ENCODE measurements at places on chromosomes 16 and 17. TPM values are rescaled to one million over a fixed set of nuclear protein-coding genes. Genes with fewer than 3 reads are reported as not detected.

DNA sequence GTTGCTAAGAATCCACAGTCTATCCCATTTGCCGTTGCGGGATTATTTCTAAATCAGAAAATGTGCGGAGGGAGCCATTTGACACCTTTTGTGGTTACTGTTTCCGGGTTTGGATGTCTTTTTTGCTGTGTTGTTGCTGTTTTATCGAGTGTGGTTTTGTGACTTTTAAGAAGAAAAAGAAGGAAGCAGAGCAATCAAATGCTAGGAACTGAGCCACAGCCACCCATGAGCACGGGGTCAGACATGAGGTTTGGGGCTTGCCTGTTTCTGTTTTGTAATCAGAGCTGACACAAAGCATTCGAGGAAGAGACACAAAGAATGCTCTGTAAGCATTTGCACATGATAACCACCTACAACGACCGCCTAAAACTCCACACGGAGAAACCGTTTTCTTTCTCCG is 53.1 kb upstream of the CHMP6 start:
- DNase-seq, result peak; percentile 23
- no peaks in the 10 kb centered on the region for H3K27me3 ChIP-seq
- no peak overlapping the region for H3K4me3 ChIP-seq

GRCh38 chr16:635573-636205 is 416 bp downstream of the METTL26 start:
- no peaks in the 10 kb centered on the region for H3K27me3 ChIP-seq
- H3K4me1 ChIP-seq, result no peaks in the 10 kb centered on the region
- H3K27ac ChIP-seq, result peak overlapping the region; percentile 77

GRCh38 chr17:74603037-74603635 is 11.1 kb upstream of the CD300LD start:
- H3K27me3 ChIP-seq, result no peaks in the 10 kb centered on the region
- no peaks in the 10 kb centered on the region for H3K4me1 ChIP-seq
- DNase-seq, result no peak
- H3K4me3 ChIP-seq, result no peak overlapping the region

GRCh38 chr16:82178352-82178751 is 8.3 kb upstream of the MPHOSPH6 start:
- no peaks in the 10 kb centered on the region for H3K36me3 ChIP-seq
- H3K4me3 ChIP-seq, result no peak overlapping the region
- no peak overlapping the region for H3K27ac ChIP-seq
- H3K4me1 ChIP-seq, result no peaks in the 10 kb centered on the region
- DNase-seq, result no peak
- no peaks in the 10 kb centered on the region for H3K27me3 ChIP-seq

- H3K36me3 ChIP-seq, result no peaks in the 10 kb centered on the region
- no peaks in the 10 kb centered on the region for H3K27me3 ChIP-seq
- peak; percentile 36 for DNase-seq
- peak overlapping the region; percentile 70 for H3K4me3 ChIP-seq
Measured at GRCh38 chr17:47324224-47325020, 667 bp downstream of the EFCAB13 start.

GRCh38 chr16:81537721-81538561 is 93.3 kb downstream of the CMIP start:
- peaks cover 8% of the 10 kb centered on the region for H3K4me1 ChIP-seq
- H3K4me3 ChIP-seq, result no peak overlapping the region
- DNase-seq, result peak; percentile 72
- H3K27ac ChIP-seq, result no peak overlapping the region

DNA sequence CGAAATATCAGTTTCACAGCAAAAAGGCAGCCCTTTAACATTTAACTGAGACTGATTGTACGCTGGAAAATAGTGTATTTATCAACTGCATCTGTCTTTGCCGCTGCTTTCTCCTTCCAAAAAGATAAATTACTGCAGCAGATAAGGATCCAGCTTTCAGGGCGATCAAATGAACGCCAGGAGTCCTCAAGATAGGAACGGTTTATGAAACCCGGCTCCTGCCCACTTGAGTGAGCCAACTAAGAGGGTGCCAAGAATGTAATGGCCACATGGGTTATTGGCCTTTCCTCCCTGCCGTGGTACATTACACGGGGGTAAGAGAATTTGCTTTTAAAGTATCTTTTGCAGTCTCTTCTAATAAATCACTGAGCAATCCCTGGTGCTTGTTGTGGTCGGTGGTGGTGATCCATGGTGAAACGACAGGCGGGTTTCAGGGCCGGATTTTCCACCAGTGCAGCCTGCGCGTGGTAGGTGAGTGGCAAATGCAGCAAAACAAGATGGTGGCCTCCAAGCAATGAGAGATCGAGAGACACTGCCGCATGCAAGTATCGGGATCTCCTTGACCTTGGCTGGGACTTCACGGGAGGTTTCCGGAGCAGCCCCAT is 67.5 kb upstream of the IRX6 start:
- no peaks in the 10 kb centered on the region for H3K4me1 ChIP-seq
- H3K4me3 ChIP-seq, result no peak overlapping the region
- H3K27me3 ChIP-seq, result no peaks in the 10 kb centered on the region
- DNase-seq, result no peak
- no peaks in the 10 kb centered on the region for H3K36me3 ChIP-seq

- H3K36me3 ChIP-seq, result no peaks in the 10 kb centered on the region
- H3K4me1 ChIP-seq, result peaks cover 2% of the 10 kb centered on the region
- DNase-seq, result no peak
Measured at GRCh38 chr17:47736501-47737495, 3.8 kb downstream of the TBX21 start.

GRCh38 chr17:2444382-2444781 is 43.5 kb upstream of the MNT start:
- H3K27me3 ChIP-seq, result no peaks in the 10 kb centered on the region
- H3K36me3 ChIP-seq, result no peaks in the 10 kb centered on the region
- H3K4me3 ChIP-seq, result no peak overlapping the region
- H3K27ac ChIP-seq, result no peak overlapping the region
- no peak for DNase-seq

GRCh38 chr16:15704545-15704987 is 54.5 kb downstream of the NDE1 start:
- H3K27ac ChIP-seq, result no peak overlapping the region
- H3K36me3 ChIP-seq, result peaks cover 3% of the 10 kb centered on the region
- no peak overlapping the region for H3K4me3 ChIP-seq
- DNase-seq, result peak; percentile 79

DNA sequence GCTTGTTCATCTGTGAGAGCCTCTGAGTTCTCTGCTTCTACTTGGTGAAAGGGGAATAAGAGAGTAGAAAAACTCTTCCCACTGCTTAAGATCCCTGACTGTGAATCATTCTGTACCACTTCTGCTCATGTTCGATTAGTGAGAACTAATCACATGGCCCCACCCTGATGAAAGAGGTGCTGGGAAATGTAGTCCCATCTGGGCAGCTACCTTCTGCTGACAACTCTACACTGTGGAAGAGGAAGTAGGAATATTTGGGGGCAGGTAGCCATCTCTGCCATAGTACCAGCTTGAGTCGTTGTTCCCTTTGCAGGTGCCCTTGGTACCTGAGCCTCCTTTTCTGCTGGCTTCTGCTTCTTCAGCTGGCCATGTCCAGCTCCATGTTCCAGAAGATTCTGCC is 29.9 kb downstream of the NKD1 start:
- no peaks in the 10 kb centered on the region for H3K36me3 ChIP-seq
- no peaks in the 10 kb centered on the region for H3K4me1 ChIP-seq
- no peak overlapping the region for H3K27ac ChIP-seq
- peak; percentile 8 for DNase-seq
- H3K27me3 ChIP-seq, result no peaks in the 10 kb centered on the region
- H3K4me3 ChIP-seq, result no peak overlapping the region

DNA sequence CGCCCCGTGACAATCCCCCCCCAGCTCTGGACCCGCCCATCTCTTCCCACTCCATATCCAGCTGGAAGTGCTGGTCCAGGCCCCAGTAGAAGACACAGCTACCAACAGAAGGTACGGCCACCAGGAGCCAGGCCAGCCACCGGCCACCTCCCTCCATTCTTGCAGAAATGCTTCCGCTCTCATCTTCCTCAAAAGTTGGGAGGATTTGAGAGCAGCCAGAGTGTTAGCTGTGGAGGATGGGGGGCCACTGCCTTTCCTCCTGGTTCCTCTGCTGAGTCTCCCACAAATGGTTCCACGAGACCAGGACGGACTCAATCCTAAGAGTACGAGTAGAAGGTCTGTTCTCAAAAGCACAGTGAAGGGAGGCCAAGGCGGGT is 78.3 kb downstream of the GAS7 start:
- H3K4me1 ChIP-seq, result peaks cover 5% of the 10 kb centered on the region
- no peak overlapping the region for H3K27ac ChIP-seq
- H3K4me3 ChIP-seq, result no peak overlapping the region
- no peaks in the 10 kb centered on the region for H3K36me3 ChIP-seq
- no peak for DNase-seq
- no peaks in the 10 kb centered on the region for H3K27me3 ChIP-seq

DNA sequence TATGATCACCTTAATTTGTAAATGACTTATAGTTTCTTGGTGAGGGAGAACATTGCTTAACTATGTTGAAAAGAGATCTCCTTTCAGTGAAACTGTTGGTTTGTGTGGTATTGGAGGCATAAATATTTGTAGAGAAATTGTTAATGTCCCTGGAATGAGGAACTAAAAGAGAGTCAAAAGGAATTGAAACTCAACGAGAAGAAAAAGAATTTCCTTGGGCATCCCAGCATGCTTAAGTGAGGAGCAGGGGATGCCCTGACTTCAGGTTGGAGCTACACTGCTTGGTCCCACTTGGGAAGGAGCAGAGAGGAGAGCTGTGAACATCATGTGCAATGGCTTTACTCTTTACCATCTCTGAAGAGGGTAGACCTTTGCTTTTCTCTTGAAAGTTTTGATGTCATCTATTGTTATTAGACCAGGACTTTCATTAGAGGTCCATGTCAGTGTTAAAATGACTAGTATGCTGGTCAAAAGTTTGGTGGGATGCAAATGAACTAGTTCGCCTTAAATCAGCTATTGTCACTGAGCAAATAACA is 21.7 kb downstream of the KRT23 start:
- peaks cover 13% of the 10 kb centered on the region for H3K4me1 ChIP-seq
- no peaks in the 10 kb centered on the region for H3K36me3 ChIP-seq
- DNase-seq, result peak; percentile 26
- no peak overlapping the region for H3K4me3 ChIP-seq
- no peaks in the 10 kb centered on the region for H3K27me3 ChIP-seq

DNA sequence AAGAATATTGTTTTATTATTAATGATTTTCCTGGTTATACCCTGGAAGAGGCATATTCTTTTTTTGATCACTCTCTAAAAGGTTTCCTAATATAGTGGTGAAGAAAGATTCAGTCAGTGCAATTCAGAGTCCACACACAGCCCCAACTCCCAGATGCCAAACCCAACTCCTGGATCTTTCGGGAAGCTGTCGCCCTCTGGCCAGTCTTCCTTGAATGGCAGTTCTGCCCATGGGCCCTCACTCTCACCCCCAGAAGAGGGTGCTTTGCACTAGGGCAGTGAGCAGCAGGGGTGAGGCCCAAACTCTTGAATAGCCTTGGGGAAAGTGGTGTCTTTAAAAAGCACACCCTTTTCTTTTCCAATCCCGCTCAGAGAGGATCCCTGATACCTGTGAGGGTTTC is 11.0 kb downstream of the KRT32 start:
- H3K4me1 ChIP-seq, result no peaks in the 10 kb centered on the region
- no peaks in the 10 kb centered on the region for H3K36me3 ChIP-seq
- no peak for DNase-seq
- no peak overlapping the region for H3K4me3 ChIP-seq

DNA sequence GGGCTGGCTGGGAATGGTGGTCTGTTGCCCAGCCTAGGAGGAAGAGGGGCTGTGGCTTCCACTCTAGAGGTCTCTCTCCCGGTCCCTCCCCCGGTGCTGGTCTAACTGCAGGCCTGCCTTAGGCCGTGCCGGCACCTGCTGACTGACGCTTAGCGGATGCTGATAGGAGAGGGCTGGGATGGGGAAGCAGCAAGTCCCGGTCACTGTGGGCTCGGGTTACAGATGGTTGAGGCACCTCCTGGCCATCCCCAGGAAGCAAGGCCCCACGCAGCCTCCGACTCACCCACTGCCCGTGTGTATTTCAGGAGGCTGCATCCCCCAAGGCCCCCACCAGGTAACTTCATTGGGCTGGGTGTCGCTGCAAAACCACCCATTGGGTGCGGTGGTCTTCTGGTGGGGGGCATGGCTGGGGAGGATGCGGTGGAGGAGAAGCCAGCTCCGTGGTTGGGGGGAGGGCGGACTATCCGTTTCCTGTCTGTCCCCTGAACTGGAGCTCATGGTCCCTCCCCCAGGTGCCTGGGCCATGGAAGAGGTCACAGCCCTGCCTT is 278.9 kb downstream of the SEC14L1 start:
- no peak overlapping the region for H3K4me3 ChIP-seq
- peak overlapping the region; percentile 43 for H3K27ac ChIP-seq
- no peak for DNase-seq

- no peaks in the 10 kb centered on the region for H3K36me3 ChIP-seq
- H3K27ac ChIP-seq, result no peak overlapping the region
- DNase-seq, result no peak
- H3K4me3 ChIP-seq, result no peak overlapping the region
- peaks cover 5% of the 10 kb centered on the region for H3K4me1 ChIP-seq
Measured at GRCh38 chr17:62964506-62964905, 1.5 kb upstream of the TANC2 start.

DNA sequence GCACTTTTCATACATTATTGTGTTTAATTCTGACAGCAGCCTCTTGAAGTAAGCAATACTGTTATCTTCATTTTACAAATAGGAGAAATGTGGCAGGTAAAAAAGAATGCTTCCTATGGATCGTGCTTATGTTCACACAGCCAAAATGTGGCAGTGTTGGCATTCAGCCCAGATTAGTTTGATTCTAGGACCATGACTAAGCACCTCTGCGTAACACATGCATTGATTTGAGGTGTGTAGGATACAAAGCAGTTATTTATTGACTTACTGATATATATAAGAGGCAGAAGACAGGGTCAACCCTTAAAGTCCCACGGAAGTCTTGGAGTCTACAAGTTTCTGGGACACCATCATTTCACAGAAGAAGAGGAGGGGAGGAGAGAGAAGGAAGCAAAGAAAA is 1144.4 kb upstream of the GOT2 start:
- no peaks in the 10 kb centered on the region for H3K36me3 ChIP-seq
- DNase-seq, result peak; percentile 75

- no peaks in the 10 kb centered on the region for H3K4me1 ChIP-seq
- H3K27ac ChIP-seq, result no peak overlapping the region
- H3K36me3 ChIP-seq, result no peaks in the 10 kb centered on the region
- peak overlapping the region; percentile 46 for H3K4me3 ChIP-seq
- peaks cover 6% of the 10 kb centered on the region for H3K27me3 ChIP-seq
Measured at GRCh38 chr17:36721560-36722120, 120.3 kb downstream of the MRM1 start.

- no peaks in the 10 kb centered on the region for H3K27me3 ChIP-seq
- H3K27ac ChIP-seq, result no peak overlapping the region
- no peaks in the 10 kb centered on the region for H3K36me3 ChIP-seq
Measured at GRCh38 chr16:71501547-71501946, 12.4 kb upstream of the ZNF19 start.

- peaks cover 4% of the 10 kb centered on the region for H3K4me1 ChIP-seq
- no peak overlapping the region for H3K4me3 ChIP-seq
Measured at GRCh38 chr16:72999541-73000019, 48.3 kb downstream of the ZFHX3 start.

The CETP gene
- not detected for total RNA-seq

The CDIP1 gene
- 4.9 TPM for total RNA-seq

The NME3 gene
- 69.7 TPM for total RNA-seq

The PIK3R6 gene
- total RNA-seq, result not detected

The KRTAP17-1 gene
- total RNA-seq, result not detected
